Ureter (tissue), 1 donor: ENCODE measurements at places on chromosomes 16 and 17. TPM values are rescaled to one million over a fixed set of nuclear protein-coding genes. Genes with fewer than 3 reads are reported as not detected.
A peak's percentile ranks its signal among the peaks of the same experiment; 100 is the strongest.

DNA sequence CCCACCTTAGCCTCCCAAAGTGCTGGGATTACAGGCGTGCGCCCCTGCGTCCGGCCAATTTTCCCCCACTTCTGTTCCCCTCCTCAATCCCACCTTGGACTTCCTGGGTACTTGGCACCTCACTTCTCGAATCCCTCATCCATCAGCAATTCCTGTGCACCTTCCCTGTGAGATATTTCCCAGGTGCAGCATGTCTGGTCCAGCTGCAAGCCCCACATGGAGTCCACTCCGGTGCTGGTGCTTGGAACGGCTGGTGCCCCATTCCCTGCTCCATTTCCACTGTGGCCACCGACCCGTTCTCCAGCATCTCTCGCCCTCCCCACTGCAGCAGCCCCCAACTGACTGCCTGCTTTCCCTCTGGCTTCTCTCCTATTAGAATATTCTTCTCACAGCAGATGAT lies 35.3 kb downstream of the NOL11 start:
- DNase-seq = no peak

DNA sequence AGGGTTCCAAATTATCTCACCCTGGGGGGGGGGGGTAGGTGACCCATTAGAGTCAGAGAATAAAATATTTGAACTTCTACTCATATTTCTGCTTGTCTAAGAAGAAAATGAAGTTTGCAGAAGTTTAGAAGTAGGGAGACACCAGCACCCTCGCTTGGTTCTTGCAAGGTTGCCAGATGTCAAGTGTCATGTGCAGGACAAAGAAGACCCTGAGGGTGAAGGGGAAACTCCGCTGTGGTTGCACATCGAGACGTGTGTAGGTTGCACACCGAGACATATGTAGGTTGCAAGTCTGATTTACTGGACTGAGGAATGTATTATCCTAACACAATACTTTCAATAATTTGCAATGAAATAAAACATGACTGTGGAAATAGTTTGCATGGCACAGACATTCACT lies 42.4 kb upstream of the IRF8 start:
- no peak for DNase-seq

GRCh38 chr17:3730881-3731429 lies 7.3 kb downstream of the HASPIN start:
- DNase-seq = no peak

- no peak for DNase-seq
Measured at GRCh38 chr16:11734025-11734652, 8.5 kb downstream of the TXNDC11 start.

DNA sequence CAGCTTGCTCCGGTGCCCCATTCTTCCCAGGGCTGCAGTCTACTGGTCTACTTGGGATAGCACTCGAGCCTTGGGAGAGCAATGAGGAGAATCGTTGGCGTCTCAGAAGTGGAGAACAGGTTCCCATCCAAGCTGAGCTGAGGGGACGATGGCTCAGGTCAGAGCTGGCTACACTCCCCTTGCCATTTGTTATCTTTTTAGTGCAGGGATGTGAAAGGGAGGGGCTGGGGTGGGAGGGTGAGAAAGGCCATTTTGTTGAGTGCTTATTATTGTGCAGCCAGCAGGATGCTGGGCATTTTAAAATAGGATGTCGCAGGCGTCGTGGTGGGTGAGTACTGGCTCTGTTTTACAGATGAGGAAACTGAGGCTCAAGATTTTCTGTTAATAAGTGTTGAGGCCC lies 410.8 kb downstream of the SNX29 start:
- no peak for DNase-seq

- no peak for DNase-seq
Measured at GRCh38 chr16:84959045-84959576, 52.2 kb downstream of the ZDHHC7 start.

- no peak for DNase-seq
Measured at GRCh38 chr16:77885571-77886295, 97.4 kb downstream of the VAT1L start.

DNA sequence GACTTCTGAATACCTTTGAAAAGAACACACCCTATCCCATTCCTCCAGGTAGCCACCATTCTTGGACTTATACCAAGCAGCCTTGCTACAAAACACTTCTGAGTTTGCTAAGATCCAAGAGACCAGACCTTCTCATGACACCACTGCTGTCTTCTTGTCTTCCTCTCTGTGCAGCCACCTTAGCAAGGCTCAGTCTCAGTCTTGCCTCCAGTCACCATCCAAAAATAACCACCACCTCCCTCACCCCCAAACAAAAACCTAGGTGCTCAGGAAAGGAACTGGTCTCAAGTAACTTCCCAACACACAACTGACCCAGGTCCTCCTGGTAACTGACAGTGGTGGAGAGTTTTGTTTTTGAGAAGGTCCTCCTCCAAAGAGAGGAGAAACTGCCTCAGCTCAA lies 90.9 kb upstream of the CORO6 start:
- no peak for DNase-seq

- no peak for DNase-seq
Measured at GRCh38 chr16:78932355-78932943, 668.1 kb downstream of the MAF start.

DNA sequence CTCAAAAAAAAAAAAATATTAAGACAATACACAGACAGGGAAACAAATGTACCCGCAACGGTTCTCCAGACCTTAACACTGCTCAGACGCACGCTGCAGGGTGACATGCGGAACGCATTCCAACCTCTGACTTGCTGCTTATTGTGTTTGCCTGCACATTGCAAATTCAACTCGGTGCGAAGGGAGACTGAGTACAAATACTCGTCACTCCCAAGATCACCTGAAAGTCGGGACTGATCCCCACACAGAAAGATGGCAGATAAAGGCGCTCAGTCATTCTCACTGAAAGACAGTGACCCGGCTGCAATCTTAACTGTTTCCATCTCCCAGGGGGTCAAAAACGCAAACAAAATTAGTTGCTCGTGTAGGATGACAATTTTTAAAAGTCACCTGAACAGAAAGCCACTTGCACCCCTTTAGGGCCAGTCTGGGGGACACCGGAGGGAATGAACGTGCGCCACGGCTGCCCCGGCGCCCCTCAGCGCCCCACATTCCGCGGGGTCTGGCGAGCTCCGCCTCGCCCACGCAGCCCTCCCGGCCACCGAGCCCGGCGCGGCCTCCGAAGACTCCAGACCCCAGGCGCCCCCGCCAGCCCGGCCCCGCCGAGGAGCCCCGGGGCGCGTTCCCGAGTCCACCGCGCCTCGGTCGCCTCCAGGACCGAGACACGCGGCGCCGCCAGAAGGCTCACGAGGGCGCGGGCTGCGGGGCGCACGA lies 589 bp downstream of the CLCN7 start:
- DNase-seq = no peak

- DNase-seq = no peak
Measured at GRCh38 chr17:32475258-32475657, 11.5 kb upstream of the CDK5R1 start.

DNA sequence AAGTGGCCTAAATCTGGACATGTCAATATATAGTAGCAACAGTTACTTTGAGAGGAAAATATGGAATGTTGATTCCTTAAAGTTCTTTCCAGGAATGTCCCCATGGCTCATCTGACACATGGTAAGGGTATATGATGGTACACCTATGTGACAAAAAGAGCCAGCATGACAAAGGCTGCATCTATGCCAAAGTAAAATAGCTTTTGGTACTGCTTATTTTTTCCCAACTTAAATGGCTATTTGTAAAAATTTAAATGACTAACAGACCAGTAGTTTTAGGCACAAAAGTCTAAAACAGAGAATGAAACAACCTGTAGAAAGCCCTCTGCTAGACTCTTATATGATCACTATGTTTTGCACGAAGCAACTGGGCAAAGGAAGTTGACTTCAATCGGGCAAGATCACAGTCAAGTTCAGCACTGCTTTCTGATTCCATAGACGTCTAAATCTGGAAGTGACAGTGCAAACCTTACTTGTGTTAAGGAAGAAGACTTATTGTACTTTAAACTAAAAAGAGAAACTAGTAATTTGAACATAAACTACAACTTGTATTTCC lies 135.1 kb downstream of the SKAP1 start:
- no peak for DNase-seq

DNA sequence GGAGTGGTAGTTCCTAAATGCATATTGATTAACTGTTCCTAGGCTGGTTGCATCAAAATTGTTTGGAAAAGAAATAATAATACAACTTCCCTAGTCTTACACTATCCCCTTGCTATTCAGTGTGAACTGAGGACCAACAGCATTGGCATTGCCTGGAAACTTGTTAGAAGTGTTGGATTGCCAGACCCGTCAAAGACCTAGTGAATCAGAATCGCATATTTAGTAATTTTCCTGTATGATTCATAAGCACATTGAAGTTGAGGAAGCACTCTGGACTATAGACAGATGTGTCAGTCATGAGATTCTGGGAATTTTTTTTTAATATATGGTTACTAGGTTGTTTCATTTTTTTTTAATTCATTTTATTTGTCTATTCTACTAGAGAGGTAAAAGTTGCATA lies 34.7 kb upstream of the KCNJ16 start:
- no peak for DNase-seq

DNA sequence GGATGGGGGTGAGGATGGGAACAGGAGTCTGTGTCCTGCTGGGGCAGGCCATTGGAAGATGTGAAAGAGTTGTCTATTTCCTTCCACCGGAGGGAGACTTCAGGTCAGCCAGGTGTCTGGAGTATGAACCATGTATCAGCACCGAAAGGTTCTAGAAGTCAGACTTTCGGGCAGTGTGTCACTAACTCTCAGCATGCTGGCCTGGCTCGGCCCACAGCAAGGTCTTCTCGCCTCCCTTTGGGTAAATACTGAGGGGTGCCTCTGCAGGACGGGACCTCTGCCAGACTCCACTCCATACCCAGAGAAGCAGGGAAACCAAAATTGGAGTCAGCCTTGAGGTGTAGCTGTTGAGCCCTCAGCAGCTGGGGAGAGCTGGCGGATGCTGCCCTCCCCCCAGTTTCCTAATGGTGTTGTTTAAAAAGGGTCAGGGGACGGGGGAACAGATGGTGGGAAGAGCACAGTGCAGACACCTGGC lies 507 bp downstream of the CIITA start:
- no peak for DNase-seq

- DNase-seq = no peak
Measured at GRCh38 chr17:44115585-44116415, 7.6 kb downstream of the HDAC5 start.

DNA sequence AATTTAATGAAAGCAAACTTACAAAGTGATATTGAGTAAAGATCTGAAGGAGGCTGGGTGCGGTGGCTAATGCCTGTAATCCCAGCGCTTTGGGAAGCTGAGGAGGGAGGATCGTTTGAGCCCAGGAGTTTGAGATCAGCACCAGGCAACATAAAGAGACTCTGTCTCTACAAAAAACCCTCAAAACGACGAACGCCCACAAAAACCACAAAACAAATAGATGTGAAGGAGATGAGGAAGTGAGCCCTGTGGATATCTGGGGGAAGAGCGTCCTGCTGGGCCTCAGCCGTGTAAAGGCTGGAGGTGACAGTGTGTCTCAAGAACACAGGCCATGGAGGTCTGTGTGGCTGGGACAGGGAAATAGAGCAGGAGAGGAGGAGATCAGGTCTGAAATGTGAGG lies 68.8 kb downstream of the ITFG1 start:
- no peak for DNase-seq

DNA sequence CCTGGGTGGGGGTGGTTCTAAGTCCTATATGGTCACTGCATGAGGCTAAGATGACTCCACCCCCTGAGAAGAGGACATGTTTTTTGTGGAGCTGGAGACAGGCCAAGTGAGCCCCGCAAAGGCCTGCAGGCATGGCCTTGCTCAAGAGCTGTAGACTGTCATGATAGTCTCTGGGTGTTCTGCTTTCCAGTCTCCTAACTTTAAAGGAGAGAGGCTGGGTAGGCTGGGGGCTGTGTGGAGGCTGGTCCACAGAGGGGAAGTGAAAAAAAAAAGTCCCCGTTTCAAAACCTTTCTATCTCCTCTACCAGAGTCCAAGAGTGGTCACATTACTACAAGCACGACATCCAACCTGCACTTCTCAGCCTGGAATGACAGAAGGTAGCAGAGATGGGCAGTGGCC lies 27.1 kb downstream of the CDRT4 start:
- DNase-seq = no peak

- no peak for DNase-seq
Measured at GRCh38 chr17:19343256-19343630, 19.3 kb downstream of the B9D1 start.

DNA sequence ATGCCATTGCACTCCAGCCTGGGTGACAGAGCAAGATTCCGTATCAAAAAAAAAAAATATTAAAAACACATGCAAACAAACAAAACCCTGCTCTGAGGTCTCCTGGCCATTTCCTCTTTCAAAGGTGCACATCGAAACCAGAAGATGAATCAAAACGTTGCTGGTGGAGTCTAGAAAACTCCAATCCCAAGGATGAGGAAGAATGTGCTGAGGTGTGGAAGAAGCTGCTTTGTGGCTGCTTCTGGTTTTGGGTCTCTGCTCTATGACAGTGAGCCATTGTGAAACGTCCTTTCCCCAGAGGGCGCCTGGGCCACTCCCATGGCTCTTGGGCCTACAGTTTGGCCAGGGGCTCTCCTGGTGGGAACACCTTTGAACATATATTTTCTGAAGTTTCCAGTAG lies 112.6 kb downstream of the IRF8 start:
- no peak for DNase-seq

DNA sequence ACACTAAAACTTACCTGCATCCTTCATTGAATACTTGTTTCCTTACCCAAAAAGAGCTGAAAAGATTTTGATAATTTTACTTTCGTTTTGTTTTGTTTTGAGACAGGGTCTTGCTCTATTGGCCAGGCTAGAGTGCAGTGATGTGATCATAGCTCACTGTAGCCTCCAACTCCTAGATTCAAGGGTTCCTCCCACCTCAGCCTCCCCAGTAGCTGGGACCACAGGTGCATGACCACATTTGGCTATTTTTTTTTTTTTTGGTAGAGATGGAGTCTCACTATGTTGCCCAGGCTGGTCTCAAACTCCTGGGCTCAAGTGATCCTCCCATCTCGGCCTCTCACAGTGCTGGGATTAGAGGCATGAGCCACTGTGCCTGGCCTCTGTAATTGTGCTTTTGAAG lies 10.0 kb upstream of the TCAP start:
- DNase-seq = no peak

DNA sequence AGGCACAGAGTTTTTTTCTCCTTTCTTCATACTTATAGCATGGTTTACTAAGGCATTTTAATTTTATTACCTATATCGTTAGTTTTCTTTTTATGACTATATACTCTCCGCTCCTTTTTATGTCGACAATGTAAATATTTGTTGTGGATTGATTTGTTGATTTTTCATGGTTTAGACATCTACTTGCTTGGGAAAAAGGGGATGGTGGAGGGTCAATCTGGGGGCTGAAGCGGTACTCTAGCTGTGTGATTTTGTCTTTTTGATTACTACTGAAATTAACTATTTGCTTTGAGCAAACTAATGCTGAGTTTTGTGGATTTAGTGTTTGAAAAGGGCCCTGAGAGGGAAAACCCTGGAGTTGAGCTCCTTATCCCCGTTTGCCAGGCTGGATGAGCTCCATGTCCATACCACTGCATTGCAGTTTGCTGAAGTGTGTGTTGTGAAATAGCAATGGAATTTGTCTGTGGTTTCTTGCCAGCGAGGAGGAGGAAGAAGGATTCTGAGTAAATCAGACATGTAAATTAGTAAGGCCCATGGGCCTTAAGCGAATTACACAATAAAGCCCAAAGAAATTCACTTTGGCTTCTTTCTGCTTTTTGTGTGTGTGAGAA lies 72.0 kb downstream of the FTO start:
- peak; percentile 51 for DNase-seq

ZNF668 gene
- 12.8 TPM for total RNA-seq

FSCN2 gene
- total RNA-seq = 4.2 TPM

CCDC200 gene
- not detected for total RNA-seq

ASGR2 gene
- total RNA-seq = not detected

TMC8 gene
- 18.2 TPM for total RNA-seq

KRT33A gene
- total RNA-seq = not detected

RFFL gene
- total RNA-seq = 40.1 TPM

CIITA gene
- 32.0 TPM for total RNA-seq

CCL5 gene
- total RNA-seq = 12.1 TPM

MYH1 gene
- total RNA-seq = 0.05 TPM
